ENCODE measurements at places on chromosomes 2 and 18.
A peak's percentile ranks its signal among the peaks of the same experiment; 100 is the strongest.

- no peak for DNase-seq
Measured at GRCh38 chr2:142841788-142842187, 35.7 kb upstream of the KYNU start.

DNA sequence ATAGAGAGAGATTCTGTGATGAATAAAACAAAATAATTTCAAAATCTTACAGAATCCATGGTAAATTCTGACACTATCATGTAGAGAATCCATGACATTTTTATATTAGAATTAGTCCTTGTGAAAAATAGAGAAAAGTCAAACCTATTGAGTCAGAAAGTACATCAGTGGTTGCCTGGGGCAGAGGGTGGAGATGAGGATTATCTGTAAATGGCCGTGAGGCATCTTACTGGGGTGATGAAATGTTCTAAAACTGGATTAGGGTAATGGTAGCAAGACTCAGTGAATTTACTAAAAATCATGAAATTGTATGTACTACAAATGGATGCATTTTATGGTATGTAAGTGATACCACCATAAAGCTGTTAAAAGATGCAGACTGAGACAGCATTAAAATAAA, 323.1 kb downstream of the SLC8A1 start:
- no peak for DNase-seq

- DNase-seq, result peak; percentile 2
Measured at GRCh38 chr2:217789003-217789735, 213.6 kb downstream of the TNS1 start.

DNA sequence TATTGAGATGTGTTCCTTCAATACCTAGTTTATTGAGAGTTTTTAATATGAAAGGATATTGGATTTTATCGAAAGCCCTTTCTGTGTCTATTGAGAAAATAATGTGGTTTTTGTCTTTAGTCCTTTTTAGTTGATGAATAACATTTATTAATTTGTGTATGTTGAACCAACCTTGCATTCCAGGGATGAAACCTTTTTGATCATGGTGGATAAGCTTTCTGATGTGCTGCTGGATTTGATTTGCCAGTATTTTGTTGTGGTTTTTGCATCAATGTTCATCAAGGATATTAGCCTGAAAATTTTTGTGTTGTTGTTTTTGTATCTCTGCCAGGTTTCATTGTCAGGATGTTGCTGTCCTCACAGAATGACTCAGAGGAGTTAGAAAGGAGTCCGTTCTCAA, 1710.4 kb downstream of the SUCLG1 start:
- no peak for DNase-seq

GRCh38 chr2:207163053-207163755, 2.5 kb downstream of the KLF7 start:
- DNase-seq, result no peak

- no peak for DNase-seq
Measured at GRCh38 chr2:9207641-9208311, 1.2 kb downstream of the ASAP2 start.

GRCh38 chr2:237486819-237487448, at the start of gene MLPH:
Gene MLPH (plus strand): TSS chr2:237487251. CDS start chr2:237493427, 6,176 bp downstream.
- DNase-seq, result no peak

GRCh38 chr18:63348508-63349136, 18.4 kb downstream of the KDSR start:
- DNase-seq, result no peak

Data from cerebellar nuclear complex (tissue), 1 donor.